ENCODE measurements at places on chromosomes 12 and 14.

DNA sequence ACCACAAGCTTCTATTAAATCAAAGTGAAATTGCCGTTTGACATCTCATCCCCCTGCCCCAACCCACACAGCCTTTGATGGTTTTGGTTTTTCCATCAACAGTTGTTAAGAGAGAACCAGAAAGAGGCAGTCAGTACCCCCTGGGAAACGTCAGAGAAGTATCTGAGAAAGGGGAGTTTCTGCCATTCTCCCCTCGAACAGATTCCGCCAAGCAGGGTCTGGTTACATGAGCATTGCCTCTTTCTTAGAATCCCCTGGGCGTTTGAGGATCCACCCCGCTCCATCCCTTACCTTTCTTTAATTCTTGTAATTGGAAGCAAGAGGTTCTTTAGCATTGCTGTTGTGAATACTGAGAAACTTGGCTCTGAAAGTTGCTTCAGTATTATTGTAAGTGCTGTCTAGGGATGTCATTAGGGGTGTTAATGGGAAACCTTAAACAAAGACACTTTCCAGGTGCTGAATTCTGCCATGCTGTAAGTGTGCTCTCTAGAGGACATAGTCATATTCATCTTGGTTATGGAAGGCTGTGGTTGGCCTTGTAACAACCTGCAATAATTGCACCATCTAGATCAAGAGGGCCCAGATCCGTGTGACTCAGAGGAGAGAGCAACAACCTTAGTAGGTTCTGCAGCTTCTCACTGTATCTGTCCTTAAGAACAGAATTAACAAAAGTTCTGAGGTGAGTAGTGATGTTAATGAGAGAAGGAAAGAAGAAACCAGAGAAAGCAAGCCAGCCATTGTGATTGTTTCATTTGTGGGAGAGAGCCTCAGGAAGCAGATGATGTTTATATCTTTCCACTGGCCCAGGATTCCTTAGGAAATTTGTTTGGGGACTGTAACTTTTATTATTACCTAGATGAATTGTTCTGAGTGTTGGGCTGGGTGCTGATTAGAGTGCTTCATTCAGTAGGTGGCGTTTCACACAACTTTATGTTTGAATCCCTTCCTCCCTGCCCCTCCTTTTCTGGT, 9.0 kb downstream of the TMBIM6 start:
- peak; percentile 63 for DNase-seq
- no peaks in the 10 kb centered on the region for H3K36me3 ChIP-seq
- H3K27me3 ChIP-seq = no peaks in the 10 kb centered on the region

- no peaks in the 10 kb centered on the region for H3K36me3 ChIP-seq
- peak overlapping the region; percentile 63 for H3K27ac ChIP-seq
- no peaks in the 10 kb centered on the region for H3K27me3 ChIP-seq
- no peak overlapping the region for H3K4me3 ChIP-seq
Observed at GRCh38 chr14:35365130-35366055, 39.2 kb downstream of the NFKBIA start.

DNA sequence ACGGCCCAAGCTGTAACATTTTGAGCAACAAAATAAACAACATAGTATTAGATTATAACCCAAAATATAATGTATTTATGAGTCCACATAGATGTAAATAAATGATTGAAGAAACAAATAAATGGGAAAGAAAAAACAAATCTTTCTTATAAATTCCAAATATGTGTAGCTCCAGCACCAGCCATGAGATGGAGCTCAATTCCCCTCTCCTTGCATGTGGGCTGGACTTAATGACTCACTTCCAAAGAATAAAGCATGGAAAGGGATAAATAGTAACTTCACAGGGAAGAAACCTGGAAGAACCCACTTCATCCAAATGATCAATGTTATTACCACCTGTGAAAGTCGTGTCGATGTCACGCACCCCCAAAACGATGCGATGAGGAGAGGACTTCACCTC, 158.8 kb downstream of the RPAP3 start:
- H3K4me3 ChIP-seq = no peak overlapping the region
- no peak overlapping the region for H3K27ac ChIP-seq
- H3K27me3 ChIP-seq = no peaks in the 10 kb centered on the region
- H3K36me3 ChIP-seq = no peaks in the 10 kb centered on the region
- no peak for DNase-seq
- no peaks in the 10 kb centered on the region for H3K4me1 ChIP-seq

- no peak for DNase-seq
- H3K27ac ChIP-seq = no peak overlapping the region
- no peaks in the 10 kb centered on the region for H3K27me3 ChIP-seq
- H3K4me1 ChIP-seq = no peaks in the 10 kb centered on the region
- H3K36me3 ChIP-seq = no peaks in the 10 kb centered on the region
Observed at GRCh38 chr14:36208690-36209278, 32.3 kb upstream of the PTCSC3 start.

- no peak overlapping the region for H3K27ac ChIP-seq
- no peak overlapping the region for H3K4me3 ChIP-seq
- DNase-seq = no peak
- H3K36me3 ChIP-seq = no peaks in the 10 kb centered on the region
- H3K4me1 ChIP-seq = no peaks in the 10 kb centered on the region
- H3K27me3 ChIP-seq = no peaks in the 10 kb centered on the region
Observed at GRCh38 chr12:131279281-131279921, 325.7 kb downstream of the ADGRD1 start.

DNA sequence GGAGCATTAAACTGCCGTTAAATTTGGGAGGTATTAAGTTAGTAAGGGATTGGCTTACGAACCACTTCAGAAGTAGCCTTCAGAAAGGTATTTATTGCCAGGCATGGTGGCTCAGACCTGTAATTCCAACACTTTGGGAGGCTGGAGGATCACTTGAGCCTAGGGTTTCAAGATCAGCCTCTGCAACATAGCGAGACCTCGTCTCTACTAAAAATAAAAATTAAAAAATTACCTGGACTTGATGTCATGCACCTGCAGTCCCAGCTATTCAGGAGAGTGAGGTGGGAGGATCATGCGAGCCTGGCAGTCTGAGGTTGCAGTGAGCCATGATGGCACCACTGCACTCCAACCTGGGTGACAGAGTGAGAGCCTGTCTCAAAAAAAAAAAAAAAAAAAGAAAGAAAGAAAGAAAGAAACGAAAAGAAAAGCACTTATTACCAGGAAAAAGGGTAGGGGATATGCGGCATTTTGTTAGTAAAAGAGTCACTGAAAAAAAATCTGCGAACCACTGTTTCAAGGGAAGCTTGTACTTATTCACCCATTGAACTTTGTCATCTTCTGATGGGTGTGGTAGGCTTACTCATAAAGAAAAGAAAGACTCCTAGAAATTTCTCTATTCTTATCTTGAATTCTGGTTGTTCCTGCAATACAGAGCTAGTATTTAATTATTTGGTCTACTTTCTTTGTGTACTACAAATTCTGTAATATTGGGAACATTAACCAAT, 33.6 kb upstream of the PLEKHA5 start:
- H3K4me3 ChIP-seq = no peak overlapping the region
- H3K27ac ChIP-seq = no peak overlapping the region
- no peaks in the 10 kb centered on the region for H3K27me3 ChIP-seq
- H3K36me3 ChIP-seq = no peaks in the 10 kb centered on the region
- no peaks in the 10 kb centered on the region for H3K4me1 ChIP-seq
- no peak for DNase-seq

DNA sequence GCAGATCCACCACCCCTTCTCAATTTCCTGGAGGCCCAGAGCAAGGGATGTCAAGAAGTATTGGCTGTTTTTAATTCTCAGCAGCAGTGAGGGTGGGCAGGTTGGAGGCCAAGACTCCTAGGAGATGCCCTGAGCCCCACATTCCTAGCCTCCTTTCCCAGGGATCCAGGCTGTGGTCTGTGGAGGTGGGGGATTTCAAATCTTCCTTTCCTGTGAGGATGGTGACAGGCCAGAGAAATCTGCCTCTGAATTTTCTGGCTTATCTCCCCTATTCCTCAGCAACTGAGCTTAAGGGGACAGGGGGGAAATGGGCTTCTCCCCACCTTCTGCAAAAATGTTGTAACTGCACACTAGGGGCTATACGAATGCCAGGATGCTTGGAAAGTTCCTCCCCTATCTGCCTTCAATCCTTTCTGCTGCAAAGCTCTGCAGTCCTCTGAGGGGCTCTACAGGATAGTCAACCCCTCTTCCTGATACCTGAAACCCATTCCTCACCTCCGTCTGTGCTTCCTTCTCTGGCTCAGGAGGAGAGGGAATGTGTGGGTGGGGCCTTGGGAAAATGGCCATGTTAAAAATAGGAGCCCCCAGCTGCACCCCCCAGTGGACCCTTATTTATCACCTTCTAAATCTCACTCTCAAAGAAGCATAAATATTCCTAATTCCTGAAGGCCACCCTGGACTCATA, 6.6 kb downstream of the GPR84 start:
- no peak for DNase-seq
- H3K27me3 ChIP-seq = no peaks in the 10 kb centered on the region

- no peak for DNase-seq
- H3K36me3 ChIP-seq = no peaks in the 10 kb centered on the region
- peaks cover 24% of the 10 kb centered on the region for H3K4me1 ChIP-seq
- no peak overlapping the region for H3K27ac ChIP-seq
- no peak overlapping the region for H3K4me3 ChIP-seq
Observed at GRCh38 chr14:90518941-90519256, 122.1 kb downstream of the CALM1 start.

DNA sequence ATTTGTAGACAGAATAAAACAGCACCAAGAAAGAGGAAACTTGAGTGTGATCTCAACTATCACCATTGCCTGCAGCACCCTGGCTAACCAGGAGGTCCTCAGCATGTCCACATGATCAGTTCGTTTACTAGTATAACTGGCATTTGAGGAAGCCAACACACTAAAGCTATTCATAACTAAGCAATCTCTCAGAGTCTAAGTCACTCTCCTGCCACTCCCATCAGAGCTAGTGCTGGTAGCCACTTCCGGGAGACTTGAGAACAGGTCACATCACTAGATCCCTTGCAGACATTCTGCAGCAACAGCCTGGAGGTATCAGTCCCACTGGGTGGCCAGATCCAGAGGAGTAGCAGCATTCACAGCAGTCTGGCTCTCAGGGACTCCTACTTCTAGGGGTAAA, 352.9 kb upstream of the OR4E1 start:
- no peak for DNase-seq
- H3K27ac ChIP-seq = no peak overlapping the region
- H3K27me3 ChIP-seq = no peaks in the 10 kb centered on the region
- no peaks in the 10 kb centered on the region for H3K36me3 ChIP-seq

- no peak for DNase-seq
- peaks cover 22% of the 10 kb centered on the region for H3K36me3 ChIP-seq
- H3K4me3 ChIP-seq = no peak overlapping the region
- H3K27ac ChIP-seq = no peak overlapping the region
- peaks cover 7% of the 10 kb centered on the region for H3K4me1 ChIP-seq
- H3K27me3 ChIP-seq = no peaks in the 10 kb centered on the region
Observed at GRCh38 chr14:73273799-73274198, 36.5 kb downstream of the PAPLN start.

DNA sequence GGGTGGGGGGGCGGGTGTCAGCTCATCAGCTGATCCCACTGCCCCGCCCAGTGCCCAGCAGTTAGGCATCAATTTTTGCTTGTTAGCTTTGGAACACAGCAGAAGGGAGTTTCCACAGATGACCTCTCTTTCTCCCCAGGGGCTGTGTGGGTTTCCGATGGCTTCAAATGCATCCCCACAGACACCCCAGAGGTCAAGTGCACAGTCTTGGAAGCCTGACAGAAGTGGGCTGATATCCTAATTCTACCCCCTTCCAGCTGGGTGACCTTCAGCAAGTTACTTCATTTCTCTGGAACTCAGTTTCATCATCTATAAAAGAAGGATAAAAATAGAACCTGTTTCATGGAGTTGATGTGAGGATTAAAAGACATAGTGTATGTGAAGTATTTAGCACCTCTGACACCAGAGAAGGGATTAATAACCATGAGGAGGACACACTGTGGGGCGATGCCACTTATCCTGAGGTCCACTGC, 22.0 kb downstream of the TTC9 start:
- peak overlapping the region; percentile 73 for H3K27ac ChIP-seq
- no peaks in the 10 kb centered on the region for H3K27me3 ChIP-seq
- peaks cover 14% of the 10 kb centered on the region for H3K4me1 ChIP-seq

DNA sequence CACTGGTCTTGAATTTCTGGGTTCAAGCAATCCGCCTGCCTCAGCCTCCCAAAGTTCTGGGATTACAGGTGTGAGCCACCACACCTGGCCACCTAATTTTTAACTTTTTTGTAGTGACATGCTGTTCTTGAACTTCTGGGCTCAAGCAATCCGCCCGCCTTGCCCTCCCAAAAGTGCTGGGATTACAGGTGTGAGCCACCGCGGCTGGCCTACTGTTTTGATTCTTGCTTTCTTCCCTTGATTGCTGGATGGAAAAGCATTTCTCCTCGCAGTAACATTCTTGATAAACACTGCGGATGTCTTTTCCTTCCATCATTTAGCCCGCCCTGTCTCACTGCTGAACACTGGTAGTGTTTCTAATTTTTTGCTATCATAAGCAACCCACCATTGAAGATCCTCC, 72.9 kb downstream of the RBM19 start:
- no peaks in the 10 kb centered on the region for H3K27me3 ChIP-seq
- H3K36me3 ChIP-seq = peaks cover 4% of the 10 kb centered on the region
- no peaks in the 10 kb centered on the region for H3K4me1 ChIP-seq
